Activated CD4-positive, alpha-beta T cell treated with anti-CD3 and anti-CD28 coated beads for 48 hours (primary cell): ENCODE measurements at places on chromosomes 1 and 21.

- no peak for DNase-seq
Measured at GRCh38 chr1:187641015-187641414, 812.3 kb downstream of the PLA2G4A start.

DNA sequence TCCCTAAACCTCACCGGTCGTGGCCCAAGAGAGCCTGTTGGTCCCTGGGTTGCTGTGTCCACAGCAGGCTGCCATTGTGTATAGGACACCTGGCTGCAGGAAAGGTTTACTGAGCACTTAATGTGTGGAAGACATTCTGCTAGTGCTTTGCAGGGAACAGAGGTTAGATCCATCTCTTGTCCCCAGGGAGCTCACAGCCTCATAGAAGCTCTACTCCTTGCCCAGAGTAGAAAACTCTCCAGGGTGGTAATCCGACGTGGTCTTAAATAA lies 16.9 kb upstream of the ALPL start:
- no peak for DNase-seq

DNA sequence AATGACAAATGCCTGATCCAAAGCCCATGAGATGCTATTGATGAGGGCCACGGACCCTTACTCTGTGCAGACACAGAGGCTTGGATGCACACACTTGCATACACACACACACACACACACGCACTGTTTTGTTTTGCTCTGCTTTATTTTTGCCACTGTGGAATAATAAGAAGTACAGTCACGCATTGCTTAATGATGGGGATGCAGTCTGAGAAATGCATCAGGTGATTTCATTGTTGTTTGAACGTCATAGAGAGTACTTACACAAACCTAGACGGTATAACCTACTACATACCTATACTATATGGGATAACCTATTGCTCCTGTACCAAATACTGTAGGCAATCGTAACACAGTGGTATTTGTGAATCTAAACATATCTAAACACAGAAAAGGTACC lies 104.4 kb downstream of the RHOU start:
- DNase-seq, result no peak

DNA sequence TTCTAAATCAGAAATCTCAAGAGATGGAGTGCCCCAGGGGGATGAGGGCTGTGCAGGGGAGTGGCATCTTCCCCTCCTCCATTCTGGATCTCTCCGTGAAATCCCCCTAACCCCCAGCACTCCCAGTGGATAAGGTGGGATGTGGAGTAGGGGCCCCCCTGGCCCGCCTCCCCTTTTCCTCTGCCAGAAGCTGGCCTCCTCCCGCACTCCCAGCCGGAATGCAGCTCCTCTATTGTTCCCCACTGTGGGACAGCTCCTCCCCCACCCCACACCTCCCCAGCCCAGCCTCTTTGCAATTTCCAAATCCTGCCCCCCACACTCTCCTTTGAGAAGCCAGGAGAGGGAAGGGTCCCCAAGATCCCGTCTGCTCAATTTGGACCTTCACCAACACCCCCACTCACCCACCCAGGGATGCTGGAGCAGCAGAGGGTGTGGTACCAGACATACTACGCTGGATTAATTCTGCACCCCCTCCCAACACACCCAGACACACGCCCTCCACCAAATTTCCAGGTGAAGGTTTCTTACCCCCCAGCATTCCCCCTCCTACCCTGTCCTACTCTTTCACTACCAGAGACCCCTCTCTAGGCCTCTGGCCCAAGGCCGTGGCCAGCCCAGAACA lies 1.9 kb downstream of the MEX3A start:
- DNase-seq, result no peak

GRCh38 chr1:108082738-108083562 lies 117.2 kb downstream of the SLC25A24 start:
- peak; percentile 8 for DNase-seq

DNA sequence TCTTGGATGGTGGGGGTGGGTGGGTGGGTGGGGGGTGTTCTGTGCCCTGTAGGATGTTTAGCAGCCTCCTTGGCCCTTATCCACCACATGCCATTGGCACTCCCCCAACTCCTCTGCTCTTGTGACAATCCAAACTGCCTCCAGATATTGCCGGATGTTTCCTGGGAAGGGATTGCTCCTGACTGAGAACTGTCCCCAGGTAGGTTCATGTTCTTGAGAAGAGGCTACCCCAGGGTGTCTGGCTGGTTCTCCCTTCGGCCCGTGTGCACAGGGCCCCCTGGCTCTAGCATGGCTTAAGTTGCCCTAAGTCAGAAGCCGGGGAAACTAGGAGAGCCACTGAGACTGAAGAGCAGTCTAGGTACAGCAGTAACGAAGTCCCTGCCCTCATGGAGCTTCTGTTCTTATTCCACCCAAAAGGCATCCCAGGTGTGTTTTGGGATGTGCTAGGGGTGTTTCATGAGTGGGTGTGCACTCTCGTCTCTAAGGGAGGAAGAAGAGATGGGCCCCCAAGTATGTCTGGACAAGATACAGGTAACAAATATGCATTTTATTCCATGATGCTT lies 19.8 kb upstream of the THRAP3 start:
- no peak for DNase-seq

GRCh38 chr1:197933647-197934046 lies 16.5 kb downstream of the LHX9 start:
- DNase-seq, result no peak

GRCh38 chr21:16608209-16608830 lies 878.5 kb downstream of the USP25 start:
- no peak for DNase-seq

GRCh38 chr1:169601096-169601881 lies 15.0 kb upstream of the F5 start:
- no peak for DNase-seq

DNA sequence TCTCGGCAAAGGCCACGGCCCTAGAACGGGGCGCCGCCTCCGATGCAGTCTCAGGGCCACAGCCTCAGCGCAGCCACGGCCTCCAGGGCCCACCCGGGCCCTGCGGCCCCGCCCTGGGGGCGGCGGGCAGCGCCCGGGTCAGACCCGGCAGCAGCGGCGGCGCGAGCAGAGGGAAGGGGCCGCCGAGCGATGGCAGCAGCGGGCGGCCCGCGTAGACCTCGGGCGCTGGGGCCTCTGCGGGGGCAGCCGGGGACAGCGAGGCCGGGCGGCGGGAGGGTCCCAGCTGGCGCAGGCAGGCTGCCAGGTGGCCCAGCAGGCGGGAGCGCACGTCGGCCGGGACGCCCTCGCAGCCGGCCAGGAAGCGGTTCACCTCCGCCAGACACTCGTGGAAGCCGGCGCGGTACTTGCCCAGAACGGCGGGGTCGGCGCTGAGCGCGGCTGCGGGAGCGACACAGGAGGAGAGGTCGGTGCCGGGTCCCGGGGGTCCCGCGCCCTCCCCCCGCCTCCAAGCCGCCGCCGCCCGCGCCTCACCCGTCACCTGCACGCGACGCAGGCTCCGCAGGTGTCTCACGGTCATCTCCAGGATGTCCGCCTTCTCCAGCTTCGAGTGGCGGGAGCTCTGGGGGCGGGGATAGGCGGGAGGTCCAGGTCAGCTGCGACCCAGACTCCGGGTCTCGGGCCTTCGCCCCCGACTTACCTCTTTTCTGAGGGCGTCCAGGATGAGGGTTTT lies 737 bp downstream of the HES4 start:
- DNase-seq, result no peak

GRCh38 chr1:200217703-200218102 lies 190.2 kb downstream of the NR5A2 start:
- DNase-seq, result no peak
